T-helper 17 cell (primary cell): ENCODE measurements at places on chromosomes 13 and 19.

DNA sequence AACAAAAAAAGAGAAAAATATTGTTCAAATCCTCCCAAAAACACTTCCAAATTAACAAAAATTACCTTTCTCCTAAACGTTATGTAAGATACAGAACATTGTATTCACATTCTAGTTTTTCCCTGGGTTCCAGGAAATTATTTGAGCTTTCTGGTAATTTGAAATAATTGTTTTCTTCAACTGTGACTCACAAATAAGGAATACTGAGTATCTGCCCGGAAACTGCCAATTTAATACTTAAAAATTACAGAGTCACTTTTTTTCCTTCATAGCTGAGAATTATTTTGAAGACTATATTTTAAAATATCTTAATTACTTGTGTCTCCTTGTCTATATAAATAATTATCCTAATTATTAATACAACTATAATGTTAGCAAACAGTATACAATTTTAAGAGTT is 709.0 kb upstream of the ARGLU1 start:
- no peak for DNase-seq

- no peak for DNase-seq
These were observed 1.3 kb downstream of the ZIC2 start for GRCh38 chr13:99982731-99983498.

GRCh38 chr19:22532388-22533300 is 101.5 kb upstream of the ZNF492 start:
- DNase-seq = no peak

GRCh38 chr13:40169476-40169875 is 497.0 kb downstream of the FOXO1 start:
- DNase-seq = no peak

DNA sequence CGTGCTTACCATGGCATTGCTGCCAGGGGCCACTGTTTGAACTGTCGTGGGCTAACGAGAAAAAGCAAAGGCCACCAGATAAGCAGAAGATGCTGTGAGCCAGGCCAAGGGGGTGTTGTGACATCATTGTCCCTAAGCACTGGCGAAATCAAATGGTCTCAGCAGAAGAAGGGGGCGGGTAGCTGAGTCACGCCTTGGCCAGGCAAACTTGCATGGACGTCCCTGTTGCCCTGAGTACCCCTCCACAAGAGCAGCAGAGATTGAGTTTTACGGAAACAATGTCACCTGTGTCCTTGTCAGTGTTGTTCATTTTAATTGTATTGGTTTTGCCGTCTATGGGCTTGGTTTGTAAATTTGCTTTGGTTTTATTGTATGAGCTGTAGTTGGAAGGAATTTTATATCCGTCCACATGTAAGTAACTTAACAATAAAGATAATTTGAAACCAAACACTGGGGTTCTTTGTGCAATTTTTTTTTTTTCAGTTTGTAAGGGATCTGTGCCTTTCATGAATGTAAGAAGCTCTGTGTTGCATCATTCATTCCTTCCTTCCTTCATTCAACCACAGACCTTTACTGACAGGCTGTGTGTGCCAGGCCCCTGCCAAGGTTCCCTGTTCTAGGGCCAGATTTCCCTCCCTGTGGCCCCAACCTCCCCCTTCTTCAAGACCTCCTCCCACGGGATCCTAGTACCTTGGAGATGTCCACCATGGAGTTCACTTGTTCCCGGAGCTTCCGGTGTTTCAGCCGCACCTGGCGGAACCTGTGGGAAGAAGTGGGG is 12.3 kb downstream of the KCNN4 start:
- DNase-seq = no peak

GRCh38 chr19:47376589-47377144 is 27.6 kb downstream of the DHX34 start:
- DNase-seq = no peak

DNA sequence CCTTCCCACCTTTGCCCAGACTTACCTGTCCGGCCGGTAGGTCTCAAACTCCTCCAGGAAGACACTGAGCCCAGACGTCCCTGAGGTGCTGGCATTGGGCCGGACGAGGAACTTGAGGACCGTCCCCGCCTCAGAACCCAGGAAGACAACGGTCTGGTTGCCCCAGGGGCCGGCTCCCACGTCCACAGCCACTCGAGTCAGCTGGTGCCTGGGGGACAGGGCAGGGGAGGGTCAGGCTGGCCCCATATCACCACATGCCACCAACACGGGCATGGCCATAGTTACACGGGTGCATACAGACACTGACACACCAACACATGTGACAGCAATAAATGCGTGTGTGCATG is 8.4 kb upstream of the LRG1 start:
- no peak for DNase-seq

GRCh38 chr19:4662020-4662695 is 8.0 kb downstream of the MYDGF start:
- DNase-seq = no peak

DNA sequence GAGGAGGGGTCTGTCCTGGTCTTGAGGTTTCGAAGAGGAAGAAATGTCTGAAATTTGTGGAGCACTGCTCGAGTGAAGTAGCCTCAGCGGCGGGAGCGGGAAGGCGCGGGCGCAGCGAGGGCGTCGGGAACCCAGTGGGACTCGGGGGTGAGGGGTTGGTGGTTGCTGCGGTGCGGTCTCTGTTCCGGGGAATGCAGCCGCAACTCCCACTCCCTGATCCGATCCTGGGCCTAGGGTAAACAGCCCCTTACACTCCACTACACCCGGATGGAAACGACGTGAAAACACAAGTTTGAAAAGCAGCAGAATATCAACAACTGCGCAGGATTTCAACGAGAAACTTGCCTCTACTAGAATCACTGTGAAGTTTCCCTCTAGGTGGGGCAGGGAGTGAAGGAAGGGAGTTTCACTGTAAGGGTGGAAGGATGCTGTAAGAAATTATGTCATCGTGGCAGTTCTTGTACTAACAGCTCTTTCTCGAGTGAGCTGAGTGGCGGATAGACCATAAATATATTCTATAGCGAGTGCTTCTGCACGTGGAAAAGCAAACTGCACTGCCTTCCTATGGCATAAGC is 2.0 kb upstream of the KLF12 start:
- peak; percentile 21 for DNase-seq

DNA sequence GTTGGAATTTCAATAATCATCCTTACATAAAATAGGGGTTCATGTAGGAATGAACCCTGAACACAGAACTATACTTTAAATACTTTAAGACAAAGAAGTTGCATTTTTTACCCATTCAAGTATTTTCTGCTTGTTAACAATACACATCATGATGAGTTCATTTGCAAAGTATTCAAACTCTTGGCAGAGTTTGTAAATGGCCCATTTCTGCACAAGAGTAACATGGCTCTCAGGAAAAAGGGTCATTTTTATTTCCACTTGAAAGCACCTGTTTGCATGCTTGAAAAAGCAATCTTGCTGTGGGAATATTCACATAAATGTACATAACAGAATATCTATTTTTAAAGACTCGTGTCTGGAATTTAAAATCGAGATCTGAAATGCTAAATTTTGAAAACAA is 18.1 kb downstream of the ESD start:
- no peak for DNase-seq

GRCh38 chr19:8238251-8238650 is 29.1 kb downstream of the CERS4 start:
- DNase-seq = no peak

- DNase-seq = no peak
These were observed 15.2 kb downstream of the DAPK3 start for GRCh38 chr19:3955688-3956087.

GRCh38 chr13:50845211-50845610 is 1.7 kb upstream of the DLEU7 start:
- DNase-seq = no peak

- DNase-seq = no peak
These were observed 1.8 kb downstream of the MAB21L1 start for GRCh38 chr13:35474496-35475211.

DNA sequence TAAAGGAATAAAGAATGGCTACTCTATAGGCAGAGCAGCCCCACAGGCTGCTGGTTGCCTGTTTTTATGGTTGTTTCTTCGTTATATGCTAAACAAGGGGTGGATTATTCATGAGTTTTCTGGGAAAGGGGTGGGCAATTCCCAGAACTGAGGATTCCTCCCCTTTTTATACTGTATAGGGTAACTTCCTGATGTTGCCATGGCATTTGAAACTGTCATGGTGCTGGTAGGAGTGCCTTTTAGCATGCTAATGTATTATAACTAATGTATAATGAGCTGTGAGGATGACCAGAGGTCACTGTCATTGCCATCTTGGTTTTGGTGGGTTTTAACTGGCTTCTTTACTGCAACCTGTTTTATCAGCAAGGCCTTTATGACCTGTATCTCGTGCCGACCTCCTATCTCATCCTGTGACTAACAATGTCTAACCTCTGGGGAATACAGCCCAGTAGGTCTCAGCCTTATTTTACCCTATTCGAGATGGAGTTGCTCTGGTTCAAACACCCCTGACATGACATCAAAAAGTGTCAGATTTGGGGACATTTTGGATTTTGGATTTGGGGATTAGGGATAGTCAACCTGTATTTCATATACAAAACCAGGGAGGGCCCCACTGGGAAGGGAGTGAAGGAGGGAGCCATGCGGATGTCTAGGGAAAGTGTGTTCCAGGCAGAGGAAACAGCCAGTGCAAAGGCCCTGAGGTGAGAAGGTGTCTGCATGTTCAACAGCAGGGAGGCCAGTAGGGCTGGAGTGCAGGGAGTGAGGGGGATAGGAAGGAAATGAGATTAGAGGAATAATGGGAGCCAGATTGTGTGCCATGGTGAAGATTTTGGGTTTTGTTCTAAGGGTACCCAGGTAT is 10.9 kb downstream of the FXYD5 start:
- DNase-seq = no peak

DNA sequence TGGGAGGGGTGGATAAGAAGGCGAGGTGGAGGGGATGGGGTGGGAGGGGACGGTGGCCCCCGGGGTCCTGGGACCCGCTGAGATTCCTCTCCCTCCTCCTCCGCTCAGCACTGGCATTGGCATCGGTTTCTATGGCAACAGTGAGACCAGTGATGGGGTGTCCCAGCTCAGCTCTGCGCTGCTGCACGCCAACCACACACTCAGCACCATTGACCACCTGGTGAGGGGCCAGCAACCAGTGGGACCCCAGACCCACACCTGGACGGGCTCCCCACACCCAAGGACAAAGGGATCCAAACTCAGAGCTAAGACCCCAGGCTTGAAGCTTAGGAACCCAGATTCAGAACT is 5.9 kb downstream of the TTYH1 start:
- no peak for DNase-seq

GRCh38 chr13:100365680-100366079 is 222.9 kb downstream of the GGACT start:
- DNase-seq = no peak

DNA sequence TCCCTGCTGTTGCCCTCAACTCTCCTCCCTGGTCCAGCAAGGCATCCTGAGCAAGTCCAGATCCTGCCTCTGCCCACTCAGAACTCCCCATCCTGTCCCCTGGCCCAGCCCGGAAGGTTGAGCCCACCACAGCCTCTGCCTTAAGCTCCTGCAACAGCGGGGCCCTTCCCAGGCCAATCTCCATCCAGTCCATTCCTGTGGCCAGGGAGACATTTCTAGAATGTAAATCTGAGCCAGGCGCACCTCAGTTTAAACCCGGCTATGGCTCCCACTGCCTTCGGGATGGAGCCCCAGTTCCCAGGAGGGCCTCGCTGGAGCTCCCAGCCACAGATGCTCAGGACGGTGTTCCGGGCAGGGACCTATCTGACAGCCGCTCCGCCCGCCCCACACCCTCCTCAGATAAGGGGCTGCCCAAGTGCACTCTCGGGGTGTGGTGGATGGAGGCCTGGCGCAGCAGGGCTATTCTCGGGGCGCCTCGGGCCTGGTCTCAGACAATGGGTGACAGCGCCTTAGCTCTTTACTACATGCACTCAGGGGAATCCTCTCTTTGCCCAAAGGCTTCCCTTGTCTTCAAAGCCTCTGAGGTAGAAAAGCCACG is 5.3 kb downstream of the TRAPPC6A start:
- DNase-seq = no peak

GRCh38 chr19:49676136-49676783 is 811 bp upstream of the PRMT1 start:
- DNase-seq = no peak

GRCh38 chr13:25494698-25495411 is 123.1 kb downstream of the ATP8A2 start:
- DNase-seq = no peak

DNA sequence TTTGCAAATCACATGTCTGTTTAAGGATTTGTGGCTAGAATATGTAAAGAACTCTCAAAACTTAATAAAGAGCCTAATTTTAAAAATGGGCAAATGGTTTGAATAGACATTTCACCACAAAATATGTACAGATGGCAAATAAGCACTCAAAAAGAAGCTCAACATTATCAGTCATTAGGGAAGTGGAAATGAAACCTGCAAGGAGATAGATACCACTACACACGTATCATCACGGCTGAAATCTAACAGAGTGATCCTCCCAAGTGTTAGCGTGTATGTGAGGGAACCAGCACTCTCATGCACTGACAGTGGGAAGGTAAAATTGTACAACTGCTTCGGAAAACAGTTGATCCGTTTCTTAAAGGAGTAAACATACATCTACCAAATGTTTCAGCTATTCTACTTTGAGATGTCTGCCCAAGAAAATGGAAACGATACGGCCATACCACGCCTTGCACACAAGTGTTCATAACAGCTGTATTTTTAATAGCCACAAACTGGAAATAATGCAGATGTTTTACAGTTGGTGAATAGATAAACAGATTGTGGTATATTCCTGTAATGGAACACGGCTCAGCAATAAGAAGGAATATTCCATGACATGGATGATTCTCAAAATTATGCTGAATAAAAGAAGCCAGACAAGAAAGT is 14.5 kb downstream of the ARHGEF7 start:
- DNase-seq = no peak

DNA sequence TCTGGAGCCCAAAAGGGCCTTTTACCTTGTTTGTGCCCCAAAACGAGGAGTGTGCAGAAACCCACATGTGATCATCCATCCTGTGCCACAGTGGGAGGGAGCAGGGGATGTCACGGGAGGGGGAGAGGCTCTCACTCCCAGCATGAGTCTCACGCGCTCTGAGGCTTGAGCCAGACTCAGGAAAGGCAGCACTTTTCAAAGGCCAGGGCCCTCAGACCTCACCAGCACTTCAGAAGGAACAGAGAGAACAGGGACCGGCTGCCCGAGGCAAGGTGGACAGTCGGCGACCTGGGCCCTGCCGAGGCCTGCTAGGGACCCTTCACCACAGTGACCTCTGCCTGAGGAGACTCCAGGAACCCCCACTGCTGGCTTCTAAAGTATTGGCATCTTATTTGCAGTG is 71.7 kb upstream of the WASF3 start:
- no peak for DNase-seq

DNA sequence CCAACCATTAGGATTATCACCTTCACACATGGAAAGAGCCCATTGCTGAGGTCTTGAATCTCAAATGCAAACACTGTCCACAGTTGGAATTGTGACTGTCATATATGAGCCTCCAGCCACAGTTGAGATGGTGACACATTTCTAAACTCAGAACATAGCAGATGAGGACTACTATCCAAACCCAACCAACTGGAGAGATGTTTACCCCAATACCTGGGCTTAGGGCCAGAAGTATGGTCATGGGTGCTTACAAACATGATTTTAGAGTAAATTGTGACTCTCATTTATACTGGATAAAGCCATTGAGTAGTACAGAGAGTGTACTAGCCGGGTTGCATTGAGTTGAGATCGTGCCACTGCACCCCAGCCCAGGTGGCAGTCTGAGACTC is 14.0 kb upstream of the ZNF681 start:
- no peak for DNase-seq
